NCI-H1694 treated with DMSO at 0.1 percent for 48 hours (cell line): ENCODE measurements at places on chromosomes 16 and 17.

DNA sequence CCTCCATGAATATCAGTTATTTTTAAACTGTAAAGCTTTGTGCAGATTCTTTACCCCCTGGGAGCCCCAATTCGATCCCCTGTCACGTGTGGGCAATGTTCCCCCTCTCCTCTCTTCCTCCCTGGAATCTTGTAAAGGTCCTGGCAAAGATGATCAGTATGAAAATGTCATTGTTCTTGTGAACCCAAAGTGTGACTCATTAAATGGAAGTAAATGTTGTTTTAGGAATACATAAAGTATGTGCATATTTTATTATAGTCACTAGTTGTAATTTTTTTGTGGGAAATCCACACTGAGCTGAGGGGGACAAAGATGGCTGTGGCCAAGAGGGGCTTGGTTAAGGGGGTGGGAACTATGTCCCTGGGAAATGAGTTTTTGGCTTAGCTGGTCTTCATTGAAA lies 2.3 kb downstream of the CCL11 start:
- no peak for DNase-seq

GRCh38 chr17:80384078-80384960 lies 30.6 kb upstream of the ENDOV start:
- no peak for DNase-seq

DNA sequence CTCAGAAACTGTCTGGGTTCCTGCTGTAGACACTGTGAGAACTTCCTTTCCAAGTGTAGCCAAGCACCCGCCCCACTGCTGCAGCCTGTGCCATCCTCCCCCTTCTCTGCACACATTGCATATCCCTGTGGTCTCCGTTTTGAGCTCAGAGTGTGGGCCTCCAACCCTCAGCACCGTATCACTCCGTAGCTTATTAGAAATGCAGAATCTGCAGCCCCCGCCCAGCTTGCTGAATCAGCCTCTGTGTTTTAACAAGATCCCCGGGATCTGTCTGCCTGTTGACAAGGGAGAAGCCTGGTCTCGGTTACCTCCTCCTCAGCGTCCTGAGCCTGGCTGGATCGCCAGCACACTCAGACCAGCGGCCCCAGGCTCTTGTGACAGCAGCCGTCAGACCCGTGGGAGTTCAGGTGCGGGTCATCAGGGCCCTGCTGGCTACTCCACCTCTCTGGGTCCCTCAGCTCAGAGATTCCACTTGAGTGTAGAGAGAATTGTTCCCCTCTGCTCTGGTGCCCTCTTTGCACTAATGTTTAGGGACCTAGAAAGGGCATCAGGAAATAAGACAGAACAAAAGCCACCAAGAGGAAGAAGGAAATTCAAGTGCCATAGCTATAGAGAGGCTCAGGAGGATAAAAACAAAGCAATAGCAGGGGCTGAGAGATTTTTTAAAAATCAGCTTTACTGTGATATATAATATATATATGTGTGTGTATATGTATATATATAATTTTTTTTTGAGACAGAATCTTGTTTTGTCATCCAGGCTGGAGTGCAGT lies 92.3 kb downstream of the PITPNC1 start:
- DNase-seq = no peak

- DNase-seq = no peak
These were observed 424 bp downstream of the TEKT5 start for GRCh38 chr16:10694306-10694705.

DNA sequence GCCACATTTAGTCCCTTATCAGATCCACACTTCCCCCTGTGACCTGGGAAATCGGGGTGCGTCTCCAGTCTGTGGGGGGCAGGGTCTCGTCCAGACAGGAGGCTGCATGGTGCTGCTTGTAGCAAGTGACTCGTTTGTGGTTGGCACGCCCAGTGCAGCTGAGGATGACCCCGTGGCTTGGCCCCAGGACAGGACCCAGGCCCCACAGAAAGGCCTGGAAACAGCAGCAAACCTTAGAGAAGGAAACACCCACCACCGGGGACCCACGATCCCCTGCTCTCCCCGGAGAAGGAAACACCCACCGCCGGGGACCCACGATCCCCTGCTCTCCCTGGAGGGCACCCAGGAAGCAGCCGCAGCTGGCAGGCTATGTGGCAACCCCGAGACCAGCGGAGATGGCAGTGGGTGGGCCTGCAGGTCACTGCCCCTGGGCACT lies 8.2 kb upstream of the C16orf95 start:
- DNase-seq = no peak

GRCh38 chr17:7589891-7590691 lies at the start of gene SOX15:
Gene SOX15, minus strand, starts transcription at chr17:7590094. Its CDS starts 418 bp downstream, at chr17:7589676.
- no peak for DNase-seq

DNA sequence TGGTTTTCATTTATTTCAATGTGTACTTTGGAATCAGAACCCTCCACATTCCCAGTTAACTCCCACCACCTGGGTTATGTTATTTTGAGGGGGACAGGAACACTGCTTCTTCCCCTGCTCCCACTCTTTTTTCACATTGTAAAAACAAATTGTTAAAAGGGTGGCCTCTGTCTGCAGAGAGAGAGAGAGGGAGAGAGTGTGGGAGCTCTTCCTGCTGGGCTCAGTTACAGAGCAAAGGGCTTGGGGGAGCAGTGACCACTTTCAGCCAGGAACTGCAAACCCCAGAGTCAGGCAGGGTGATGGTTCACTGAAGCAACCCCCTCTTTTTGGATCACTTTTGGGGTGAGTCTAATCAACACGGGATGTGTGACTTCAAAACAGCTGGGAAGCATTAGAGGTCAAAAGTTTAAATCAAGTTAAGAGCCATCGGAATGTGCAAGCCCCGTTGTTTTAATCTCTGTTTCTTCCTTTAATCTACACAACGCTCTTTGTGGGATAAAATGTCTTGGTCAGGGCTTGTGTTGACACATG lies 577.0 kb upstream of the CDH11 start:
- no peak for DNase-seq

- DNase-seq = no peak
These were observed 7.0 kb downstream of the MBTPS1 start for GRCh38 chr16:84109598-84110335.

DNA sequence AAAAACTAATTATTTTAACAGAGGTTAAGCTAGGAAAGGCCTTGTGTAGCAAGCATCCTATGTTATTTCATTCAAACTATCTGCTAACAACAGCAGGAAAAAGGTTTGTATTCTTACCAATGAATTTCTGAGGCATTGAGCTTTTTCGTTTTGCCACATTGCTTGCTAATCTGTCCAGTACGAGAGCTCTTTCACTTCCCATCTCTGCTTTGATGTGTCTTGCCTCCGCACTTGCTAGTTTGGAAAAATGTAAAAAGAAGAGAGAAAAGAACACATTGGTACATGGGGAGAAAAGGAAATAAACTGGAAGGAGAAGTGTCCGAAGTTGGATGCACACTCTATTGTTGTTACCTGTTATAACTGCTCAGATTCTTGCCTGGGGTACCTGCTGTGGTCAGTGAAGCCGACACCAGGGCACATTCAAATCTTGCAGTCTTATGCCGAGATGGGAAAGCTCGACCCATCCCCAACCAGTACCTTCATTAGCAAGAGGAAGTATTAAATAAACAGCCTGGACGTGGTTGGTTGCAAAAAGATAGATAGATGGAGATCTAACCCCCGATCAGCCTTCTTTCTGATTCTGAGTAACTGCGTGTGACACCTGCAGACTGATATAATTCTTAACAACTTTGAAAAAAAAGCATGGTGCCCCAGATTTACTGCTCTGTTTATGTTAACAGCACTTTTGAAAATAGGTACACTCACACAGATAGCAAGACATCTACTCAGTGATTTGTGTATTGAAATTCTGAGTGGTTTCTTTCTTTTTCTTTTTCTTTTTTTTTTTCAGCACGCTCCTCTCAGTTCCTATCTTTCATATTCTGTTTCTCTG lies 40.0 kb downstream of the GRB7 start:
- DNase-seq = no peak

- DNase-seq = no peak
These were observed 350.1 kb upstream of the EEF2KMT start for GRCh38 chr16:5447734-5448133.

DNA sequence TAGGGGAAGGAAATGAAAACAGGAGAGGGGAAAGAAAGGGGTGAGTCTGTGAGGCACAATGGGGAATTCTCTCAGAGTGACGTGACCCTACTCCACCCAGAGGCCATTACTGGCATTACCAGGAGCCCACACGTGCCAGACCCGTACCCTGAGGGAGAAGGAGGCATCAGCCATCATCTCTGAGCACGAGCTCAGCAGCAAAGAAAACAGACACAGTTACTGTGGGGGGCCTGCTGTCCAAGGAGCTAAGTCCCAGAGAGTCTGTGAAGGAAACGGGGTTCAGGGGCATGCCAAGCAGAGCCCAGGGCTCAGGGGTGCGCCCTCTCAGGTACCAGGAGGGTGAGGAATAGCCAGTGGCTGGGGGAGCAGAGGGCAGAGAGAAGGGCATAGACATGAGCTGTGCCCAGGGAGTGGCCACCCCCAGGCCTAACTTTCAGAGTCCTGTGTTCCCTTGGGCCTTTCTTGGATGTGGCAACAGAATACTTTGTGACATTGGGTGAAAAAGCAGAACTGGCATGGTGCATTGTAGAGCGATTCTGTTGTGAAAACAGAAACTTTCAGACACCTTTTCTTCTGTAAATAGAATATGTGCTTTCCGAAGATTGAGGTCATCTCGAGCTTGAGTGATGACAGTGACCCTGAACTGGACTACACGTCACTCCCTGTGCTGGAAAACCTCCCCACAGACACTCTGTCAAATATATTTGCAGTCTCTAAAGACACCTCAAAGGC lies 11.3 kb downstream of the TAF1C start:
- peak; percentile 51 for DNase-seq

DNA sequence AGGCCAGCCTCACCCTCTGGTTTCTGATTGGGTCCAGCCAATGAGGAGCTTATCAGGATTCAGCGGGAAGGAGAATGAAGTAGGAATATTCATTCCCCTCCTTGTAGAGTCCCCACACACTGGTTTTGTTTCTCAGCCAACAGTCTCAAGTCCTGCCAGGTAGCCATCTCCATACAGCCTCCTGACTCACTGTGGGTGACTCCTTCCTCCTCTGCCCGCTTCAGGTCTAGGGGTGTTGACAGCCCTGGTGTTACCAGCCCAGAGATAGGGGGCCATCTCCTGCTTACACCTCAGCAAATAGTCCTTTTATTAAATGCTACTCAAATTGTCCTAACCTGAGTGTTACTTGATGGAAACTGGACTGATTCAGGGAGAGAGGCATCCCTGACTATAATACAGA lies 4.0 kb upstream of the MFAP4 start:
- DNase-seq = no peak

- no peak for DNase-seq
These were observed 858 bp upstream of the SMARCE1 start for GRCh38 chr17:40648384-40648968.

DNA sequence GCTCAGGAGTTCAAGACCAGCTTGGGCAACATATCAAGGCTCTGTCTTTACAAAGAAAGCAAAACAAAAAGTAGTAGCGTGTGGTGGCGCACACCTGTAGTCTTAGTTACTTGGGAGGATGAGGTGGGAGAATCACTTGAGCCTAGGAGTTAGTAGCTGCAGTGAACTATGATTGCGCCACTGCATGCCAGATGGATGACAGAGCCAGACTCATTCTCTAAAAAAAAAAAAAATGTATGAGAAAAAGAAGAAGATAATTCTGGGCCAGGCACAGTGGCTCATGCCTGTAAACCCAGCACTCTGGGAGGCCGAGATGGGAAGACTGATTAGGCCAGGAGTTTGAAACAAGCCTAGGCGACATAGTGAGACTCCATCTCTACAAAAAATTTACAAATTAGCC lies 28.5 kb downstream of the STAT5B start:
- no peak for DNase-seq

- peak; percentile 15 for DNase-seq
These were observed 2.8 kb downstream of the HAGH start for GRCh38 chr16:1823821-1824220.

GRCh38 chr17:34252444-34253138 lies 2.5 kb upstream of the CCL2 start:
- DNase-seq = no peak

DNA sequence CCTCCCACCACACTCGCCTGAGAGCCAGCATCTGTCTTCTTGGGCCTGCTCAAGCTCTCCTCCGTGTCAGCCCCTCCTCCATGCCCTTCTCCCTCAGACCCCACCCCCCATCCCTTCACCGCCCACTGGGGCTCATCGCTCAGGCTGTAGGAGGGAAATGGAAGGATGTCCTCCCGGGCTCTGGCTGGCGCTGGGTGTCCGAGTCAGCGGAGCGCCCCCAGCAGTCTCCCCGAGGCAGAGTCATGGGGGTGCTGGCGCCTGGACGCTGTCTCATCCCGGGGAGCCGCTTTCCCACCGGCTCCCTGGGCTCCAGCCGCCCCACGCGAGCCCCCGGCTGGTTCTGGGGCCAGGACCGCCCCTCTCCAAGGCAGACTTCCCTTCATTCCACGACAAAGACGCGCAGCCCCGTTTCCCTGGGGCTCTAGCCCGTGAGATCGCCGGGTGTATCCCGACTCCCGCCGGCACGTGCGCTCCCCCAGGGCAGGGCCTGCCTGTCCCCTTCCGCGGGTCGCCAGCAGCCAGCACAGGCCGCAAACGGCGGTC lies 428 bp upstream of the ANTKMT start:
- DNase-seq = peak; percentile 54

GRCh38 chr17:76527430-76528111 lies 9.9 kb downstream of the CYGB start:
- no peak for DNase-seq

DNA sequence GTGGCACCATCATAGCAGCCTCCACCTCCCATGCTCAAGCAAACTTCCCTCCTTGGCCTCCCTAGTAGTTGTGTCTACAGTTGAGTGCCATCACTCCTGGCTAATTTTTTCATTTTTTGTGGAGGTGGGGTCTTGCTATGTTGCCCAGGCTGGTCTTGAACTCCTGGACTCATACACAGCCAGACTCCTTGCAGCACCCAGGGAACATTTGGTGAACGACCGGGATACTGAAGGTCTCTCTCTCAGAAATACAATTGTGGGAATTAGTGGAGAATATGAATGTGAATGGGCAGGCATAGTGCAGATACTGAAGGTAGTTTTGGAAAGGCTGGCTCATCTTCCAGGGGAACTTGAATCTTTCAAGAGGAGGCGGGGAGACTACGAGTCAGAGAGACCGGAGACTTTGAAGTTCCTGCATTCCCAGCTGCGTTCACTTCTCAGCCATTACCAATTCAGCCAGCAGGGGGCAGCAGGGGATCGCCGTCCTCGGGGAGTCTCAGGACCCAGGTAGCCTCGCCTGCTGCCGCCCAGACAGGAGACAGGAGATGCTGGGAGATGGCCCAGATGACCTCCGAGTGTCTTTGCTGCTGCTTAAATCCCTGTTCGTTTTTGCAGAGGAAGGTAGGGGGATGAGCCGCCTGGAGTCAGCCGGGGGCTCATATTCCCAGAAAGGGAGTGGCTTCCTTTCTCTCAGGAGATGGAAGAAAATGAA lies 68.6 kb downstream of the HAPSTR1 start:
- peak; percentile 13 for DNase-seq

DNA sequence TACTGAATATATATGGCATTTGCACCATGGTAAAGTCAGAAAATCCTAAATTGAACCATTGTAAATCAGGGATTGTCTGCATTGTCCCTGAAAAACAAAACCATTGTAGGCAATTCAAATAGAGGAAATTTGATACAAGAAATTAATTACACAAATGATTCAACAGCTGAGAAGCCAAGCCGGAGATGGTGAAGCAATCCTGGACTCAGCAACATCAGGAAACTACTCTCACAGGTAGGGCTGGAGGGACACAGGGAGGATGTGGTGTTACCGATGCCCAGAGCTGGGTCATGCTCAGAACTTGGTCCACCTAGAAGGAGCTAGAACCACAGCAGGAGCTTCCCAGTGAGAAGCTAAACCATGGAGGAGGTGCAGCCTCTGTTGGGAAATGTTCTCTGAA lies 18.5 kb upstream of the SCNN1B start:
- no peak for DNase-seq

GRCh38 chr16:81520151-81520470 lies 75.5 kb downstream of the CMIP start:
- no peak for DNase-seq
